ENCODE measurements at places on chromosomes 5 and 9. TPM values are rescaled to one million over a fixed set of nuclear protein-coding genes. Genes with fewer than 3 reads are reported as not detected.

Gene FSTL4
- total RNA-seq = 0.16 TPM

Gene WDR5
- total RNA-seq = 17.7 TPM

Gene SLC25A2
- 2.0 TPM for total RNA-seq

Gene C6
- 1.2 TPM for total RNA-seq

- peaks cover 12% of the 10 kb centered on the region for H3K4me1 ChIP-seq
- DNase-seq = peak; percentile 79
- H3K36me3 ChIP-seq = no peaks in the 10 kb centered on the region
- H3K4me3 ChIP-seq = peak overlapping the region; percentile 44
- no peaks in the 10 kb centered on the region for H3K27me3 ChIP-seq
Measured at GRCh38 chr9:121743441-121744001, 92.1 kb downstream of the DAB2IP start.

Gene GFPT2
- 60.0 TPM for total RNA-seq

Gene IL13
- not detected for total RNA-seq
